ENCODE measurements at places on chromosomes 11 and 22.

GRCh38 chr11:47413908-47414684 lies 5.7 kb downstream of the SLC39A13 start:
- peak; percentile 13 for ATAC-seq

DNA sequence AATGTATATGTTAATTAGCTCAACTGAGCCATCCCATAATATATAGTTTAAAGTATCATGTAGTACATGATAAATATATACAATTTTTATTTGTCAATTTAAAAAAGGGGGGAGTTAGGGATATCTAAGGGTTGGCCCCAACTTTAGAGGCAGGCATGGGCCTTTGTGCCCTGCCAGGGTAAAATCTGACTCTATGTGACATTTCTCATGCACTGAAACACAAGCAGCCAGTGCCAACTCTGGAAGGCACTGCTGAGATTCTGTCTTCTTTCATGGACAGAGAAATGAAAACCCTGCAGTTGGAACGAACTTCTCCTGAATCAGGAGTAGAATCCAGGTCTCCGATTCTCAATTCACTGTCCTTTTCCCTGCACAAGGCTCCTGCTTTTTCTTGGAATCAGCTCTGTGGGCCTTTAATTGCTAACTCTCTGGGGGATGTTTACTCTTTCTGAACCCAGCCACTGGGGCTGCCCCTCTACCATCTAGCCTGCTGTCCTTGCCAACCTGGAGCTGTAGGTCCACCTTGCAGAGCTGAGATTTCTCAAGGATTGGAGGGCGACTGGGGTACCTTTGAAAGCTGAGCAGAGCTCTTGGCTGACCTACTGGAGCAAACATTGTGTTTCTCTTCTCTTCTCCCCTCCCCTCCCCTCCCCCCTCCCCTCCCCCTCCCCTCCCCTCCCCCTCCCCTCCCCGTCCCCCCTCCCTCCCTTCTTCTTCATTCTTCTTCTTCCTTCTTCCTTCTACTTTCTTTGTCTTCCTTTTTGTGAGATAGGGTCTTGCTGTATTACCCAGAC lies 26.7 kb downstream of the SLC5A1 start:
- no peak for ATAC-seq

GRCh38 chr11:112965656-112966055 lies 4.4 kb downstream of the NCAM1 start:
- ATAC-seq = no peak

DNA sequence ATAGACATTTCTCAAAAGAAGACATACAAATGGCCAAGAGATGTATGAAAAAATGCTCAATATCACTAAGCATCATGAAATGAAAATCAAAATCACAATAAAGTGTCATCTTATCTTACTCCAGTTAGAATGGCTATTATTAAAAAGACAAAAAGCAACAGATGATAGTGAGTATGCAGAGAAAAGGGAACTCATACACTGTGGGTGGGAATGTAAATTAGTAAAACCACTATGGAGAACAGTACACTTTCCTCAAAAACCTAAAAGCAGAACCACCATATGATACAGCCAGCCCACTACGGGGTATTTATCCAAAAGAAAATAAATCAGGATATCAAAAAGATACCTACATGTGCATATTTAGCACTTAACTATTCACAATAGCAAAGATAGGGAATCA lies 700.0 kb upstream of the ANO5 start:
- ATAC-seq = no peak

GRCh38 chr11:28984231-28984630 lies 876.0 kb downstream of the METTL15 start:
- ATAC-seq = no peak

DNA sequence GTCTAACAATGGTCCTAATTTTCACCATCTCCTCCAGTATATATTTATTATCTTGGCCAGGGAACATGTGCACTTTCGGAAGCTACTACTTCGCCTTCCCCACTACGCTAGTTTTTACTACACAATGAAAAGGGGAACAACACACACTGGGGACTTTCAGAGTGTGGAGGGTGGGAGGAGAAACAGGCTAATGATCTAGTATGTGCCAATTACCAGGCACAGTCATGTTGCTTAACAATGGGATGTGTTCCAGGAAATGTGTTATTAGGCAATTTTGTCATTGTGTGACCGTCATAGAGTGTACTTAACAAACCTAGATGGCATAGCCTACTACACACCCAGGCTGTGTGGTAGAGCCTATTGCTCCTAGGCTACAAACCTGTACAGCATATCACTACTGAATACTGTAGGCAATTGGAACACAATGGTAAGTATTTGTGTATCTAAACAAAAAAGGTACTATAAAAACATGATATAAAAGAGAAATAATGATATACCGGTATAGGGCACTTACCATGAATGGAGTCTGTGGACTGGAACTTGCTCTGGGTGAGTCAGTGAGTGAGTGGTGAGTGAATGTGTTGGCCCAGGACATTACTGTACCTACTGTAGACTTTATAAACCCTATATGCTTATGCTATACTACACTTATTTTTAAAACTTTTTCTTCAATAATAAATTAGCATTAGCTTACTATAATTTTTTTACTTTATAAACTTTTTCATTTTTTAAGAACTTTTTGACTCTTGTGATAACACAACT lies 20.1 kb upstream of the CUL5 start:
- ATAC-seq = no peak

GRCh38 chr11:44993971-44994704 lies 43.5 kb upstream of the TP53I11 start:
- no peak for ATAC-seq

- no peak for ATAC-seq
Measured at GRCh38 chr22:28706845-28707244, 27.2 kb upstream of the TTC28 start.

- ATAC-seq = no peak
Measured at GRCh38 chr11:85827748-85828639, 17.1 kb upstream of the SYTL2 start.

DNA sequence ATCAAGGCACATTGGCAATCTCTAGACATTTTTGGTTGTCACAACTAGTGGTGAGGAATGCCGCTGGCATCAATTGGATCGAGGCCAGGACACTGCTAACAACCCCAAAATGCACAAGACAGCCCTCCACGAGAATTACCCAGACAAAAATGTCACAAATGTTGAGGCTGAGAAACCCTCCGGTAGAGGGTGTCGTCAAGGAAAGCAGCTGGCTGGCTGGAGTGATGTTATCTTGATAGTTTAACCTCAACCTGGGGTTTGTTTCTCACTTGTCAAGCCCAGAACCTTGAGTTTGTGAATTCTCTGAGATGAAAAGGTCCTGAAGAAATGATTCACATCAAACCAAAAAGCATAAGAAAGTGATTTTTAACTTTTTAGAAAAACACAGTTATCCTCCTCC lies 21.1 kb upstream of the TMPRSS13 start:
- no peak for ATAC-seq

DNA sequence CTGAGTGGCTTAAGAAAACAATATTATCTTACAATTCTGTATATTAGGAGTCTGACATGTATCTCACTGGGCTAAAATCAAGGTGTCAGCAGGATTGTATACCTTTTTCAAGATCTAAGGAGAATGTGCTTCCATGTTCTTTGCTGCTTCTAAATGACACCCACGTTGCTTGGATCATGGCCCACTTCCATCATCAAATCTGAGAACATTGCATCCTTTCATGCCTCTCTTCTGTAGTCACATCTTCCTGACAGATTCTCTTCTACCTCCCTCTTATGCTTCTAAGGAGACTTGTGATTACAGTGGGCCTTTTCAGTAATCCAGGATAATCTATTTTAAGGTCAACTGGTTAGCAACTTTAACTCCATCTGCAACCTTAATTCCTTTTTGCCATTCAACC lies 499.4 kb downstream of the FAM181B start:
- no peak for ATAC-seq

- ATAC-seq = no peak
Measured at GRCh38 chr22:30191040-30191701, 55.4 kb downstream of the LIF start.

DNA sequence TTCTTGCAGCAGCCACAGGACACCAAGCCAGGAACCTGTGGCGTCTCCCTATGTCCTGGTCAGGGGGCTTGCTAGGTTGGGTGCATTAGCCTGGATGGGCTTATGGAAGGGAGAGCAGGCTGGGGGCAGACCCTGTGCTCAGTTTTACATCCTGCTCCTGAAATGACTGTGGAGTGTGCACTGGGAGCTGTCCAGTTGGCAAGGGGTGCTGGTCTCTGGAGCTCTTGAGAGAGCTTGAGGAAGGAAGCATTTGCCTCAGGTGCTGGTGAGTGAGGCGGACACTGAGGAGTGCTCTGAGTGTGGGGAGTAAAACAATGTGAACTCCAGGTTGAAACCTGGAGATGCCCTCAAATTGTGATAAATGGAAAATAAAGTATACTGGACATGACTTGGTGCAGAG lies 3.4 kb downstream of the SCGB1D4 start:
- ATAC-seq = peak; percentile 31

DNA sequence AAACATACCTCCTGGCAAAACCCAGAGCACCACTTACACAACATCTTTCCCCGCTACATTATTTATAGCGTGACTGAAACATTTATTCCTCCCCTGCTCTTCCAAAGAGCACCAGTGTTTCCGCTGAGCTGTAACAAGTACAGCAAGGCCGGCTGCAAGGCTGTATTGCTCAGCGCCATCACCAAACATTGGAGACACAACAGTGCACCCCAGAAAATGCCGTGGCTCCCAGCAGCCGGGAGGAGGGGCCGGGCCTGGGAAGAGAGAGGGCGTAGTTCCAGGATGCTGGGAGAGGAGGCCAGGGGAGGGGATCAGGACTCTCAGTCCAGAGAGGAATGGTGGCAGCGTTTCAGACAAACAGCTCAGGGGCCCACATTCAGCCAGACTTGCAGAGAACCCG lies 133.2 kb downstream of the DSCAML1 start:
- ATAC-seq = peak; percentile 71

Data from motor neuron (in vitro differentiated cells).